ENCODE measurements at places on chromosomes 6 and 20.
A peak's percentile ranks its signal among the peaks of the same experiment; 100 is the strongest.

- no peak for DNase-seq
These were observed 67.4 kb upstream of the TOP1 start for GRCh38 chr20:40961176-40961575.

DNA sequence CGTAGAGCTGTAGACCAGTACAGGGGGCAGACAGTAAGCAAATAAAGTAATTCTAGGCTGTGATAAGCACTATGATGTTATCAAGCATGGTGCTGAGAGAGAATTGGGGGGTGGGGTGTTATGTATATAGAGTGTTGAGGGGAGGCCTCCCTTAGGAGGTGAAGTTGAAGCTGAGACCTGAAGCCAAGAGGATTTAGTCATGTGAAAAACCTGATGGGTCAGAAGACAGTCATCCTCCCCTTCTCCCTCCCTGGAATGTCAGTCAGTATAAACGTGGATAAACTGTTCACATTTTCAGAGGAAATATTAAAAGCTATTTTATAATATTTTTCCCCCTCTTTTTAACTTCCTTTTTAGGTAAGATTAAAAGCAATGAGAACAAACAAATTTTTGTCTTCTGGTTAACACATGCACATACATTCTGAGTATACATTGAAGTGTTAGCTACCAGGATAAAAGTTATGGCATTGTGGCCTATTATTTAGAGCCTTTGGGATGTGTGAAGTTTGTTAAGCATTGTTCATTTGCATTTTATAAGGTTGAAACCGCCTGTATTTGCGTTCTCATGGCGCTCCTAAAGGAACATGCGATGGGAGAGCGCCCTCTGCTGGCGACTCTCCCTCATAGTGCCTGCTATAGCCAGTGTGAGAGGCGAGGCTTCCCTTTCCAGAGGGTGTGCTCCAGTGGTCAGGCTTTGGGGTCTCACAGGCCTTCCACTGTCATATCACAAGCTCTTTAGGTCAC is 35.4 kb upstream of the MAPK13 start:
- peak; percentile 72 for DNase-seq

GRCh38 chr6:157892363-157892877 is 69.4 kb downstream of the SNX9 start:
- no peak for DNase-seq

DNA sequence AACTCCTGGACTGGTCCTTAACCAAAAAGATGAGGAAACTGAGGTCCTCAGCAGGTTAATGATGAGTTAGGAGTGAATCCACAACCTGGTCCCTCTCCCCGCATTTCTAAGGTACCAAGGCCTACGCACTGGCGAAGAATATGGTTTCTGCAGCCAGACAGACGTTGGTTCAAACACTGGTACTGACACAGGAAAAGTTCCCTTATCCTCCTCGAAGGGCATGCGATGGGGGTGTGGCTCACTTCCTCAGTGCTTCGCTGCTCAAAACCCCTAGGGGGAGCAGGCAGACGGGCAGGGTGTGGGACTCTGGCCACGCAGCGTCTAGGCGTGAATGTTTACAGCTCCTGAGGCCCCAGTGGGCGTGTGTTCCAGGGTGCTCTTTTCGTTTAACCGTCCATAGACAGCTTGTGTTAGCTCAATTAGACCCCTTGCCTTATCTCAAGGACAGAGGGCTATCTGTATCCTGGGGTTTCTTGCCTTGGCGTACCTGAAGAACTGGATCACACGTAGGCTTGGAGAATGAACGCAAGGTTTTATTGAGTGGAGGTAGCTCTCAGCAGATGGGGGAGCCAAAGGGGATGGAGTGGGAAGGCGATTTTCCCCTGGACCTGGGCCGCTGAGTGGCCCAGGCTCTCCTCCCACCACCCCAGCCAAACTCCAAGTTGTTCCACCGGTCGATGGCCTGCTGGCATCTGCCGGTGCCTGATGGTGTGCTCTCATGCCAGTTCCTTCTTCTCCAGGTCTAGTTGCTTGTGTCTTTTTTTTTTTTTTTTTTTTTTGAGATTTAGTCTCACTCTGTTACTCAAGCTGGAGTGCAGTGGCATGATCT is 31.8 kb upstream of the PTPN1 start:
- DNase-seq, result peak; percentile 2

GRCh38 chr20:13101276-13101675 is 92.5 kb downstream of the SPTLC3 start:
- no peak for DNase-seq
